ENCODE measurements at places on chromosomes 1 and 21.

DNA sequence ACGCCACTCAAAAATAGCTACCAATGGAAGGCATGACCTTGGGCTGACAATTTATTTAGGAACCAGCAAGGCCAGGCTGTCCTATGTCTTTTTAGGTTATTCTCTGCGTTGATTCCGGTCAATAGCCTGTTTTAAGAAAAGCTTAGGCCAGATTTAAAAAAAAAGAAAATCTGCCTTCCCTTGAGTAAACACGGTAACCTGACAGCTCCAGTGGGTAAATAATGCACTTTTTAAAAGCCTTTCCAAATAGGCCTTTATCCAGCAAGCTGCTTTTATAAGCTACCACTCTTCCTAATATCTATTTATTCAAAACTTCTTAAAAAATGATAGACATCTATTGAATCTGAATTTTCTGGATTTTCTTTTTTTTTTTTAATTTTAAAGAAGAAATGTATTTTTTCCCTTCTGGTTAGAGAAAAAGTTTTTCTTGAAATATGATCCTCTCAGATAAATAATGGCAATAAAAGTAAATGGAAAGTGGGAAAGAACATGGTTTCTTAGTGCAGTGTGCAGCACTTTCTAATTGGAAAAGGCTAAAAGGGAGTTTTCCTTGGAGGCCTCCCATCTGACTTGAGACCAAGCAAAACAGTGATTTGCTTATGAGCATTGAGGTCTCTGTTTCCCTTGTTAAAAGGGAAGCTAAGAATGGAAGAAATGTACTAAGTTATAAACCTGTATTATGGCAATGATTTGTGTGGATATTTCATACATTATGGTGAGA is 281.0 kb upstream of the RUNX1 start:
- DNase-seq = no peak

DNA sequence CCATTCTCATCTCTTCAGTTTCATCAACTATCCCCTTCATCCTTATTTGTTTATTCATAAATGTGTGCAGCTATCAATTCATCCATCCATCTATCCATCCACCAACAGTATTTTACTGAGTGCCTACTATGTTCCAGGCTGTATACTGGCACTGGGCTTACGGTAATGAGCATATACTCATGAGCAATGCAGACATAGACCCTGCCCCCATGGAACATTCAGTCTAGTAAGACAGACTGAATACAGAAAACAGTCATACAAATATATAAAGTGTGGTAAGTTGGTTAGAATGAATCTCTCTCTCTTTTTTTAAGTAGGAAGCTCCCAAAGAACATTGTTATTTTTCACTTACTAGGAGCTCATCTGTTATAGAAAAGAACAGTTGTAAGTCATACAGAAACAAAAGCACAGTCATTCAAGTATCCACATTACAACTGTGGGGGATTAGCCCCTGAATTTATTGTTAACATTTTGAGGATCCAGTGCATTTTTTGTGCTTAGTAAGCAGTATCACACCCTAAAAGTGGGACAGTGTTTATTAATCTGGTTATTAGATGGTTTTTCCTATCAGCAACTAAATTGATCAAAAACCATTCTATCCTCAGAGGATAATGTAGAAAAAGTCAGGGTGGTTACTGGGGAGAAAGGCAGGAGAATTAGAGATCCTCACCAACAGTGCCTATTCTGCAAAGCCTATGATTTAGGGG is 3.6 kb downstream of the SLC16A4 start:
- DNase-seq = no peak

DNA sequence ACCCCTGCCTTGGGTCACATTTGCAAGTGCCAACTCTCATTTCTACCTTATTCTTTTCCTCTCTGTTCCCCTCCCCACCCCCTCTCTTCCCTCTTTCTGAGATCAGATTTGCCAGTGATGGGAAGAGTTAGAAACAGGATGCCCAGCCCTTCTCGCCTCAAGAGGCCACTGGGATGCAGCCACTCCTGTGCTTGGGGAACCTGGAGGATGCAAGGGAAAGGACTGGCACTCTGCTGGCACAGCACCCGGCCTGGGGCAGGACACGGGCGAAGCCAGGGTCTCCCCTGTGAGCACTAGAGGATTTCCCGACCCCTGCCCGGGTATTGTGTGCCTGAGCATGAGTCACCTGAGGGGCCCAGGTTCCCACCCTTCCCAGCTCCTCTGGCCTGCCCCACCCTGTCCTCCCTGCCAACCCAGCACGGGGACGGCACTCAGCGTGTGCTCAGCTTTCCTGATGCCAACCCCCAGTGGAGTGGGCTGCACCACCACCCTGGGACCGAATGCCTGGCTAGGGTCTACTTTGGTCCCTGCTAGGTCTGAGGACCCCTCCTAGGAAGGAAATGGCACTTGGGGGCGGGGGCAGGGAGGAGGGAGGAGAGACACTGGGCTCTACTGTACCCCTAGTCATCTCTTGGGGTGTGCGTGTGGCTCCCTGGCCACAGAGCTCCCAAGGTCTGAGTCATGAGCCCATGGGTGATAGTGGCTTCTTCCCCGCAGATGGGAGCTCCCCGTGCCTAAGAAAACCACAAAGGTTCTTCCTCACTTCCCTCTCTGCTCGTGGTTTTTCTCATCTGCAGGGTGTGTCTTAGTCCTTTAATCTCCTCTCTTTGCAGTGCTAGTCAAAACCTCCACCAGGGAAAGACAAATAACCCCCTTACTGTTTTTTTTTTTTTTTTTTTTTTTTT is 12.4 kb downstream of the LMNA start:
- peak; percentile 71 for DNase-seq

DNA sequence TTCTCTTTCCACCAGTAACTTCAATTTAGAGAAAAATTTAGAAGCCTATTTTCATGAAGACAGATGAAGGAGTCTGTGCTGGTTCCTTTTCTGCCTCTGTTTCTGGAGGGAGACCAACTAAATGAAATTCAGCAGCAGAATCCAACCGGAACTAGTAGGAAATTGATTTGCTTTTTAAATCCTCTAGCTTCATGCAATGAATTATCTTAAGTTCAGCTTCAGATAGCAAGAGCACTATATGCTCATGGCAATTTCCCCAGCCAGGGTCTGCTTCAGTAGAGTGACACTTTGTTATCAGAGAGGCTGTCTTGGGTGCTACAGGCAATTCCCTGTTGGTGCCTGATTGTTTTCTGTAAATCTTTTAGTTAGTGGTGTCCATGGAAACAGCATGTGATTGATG is 189.7 kb downstream of the SLC35F3 start:
- DNase-seq = no peak

- no peak for DNase-seq
Measured at GRCh38 chr1:45957684-45958083, 154.3 kb downstream of the MAST2 start.

GRCh38 chr21:45330075-45330781 is 42.5 kb upstream of the POFUT2 start:
- peak; percentile 50 for DNase-seq

DNA sequence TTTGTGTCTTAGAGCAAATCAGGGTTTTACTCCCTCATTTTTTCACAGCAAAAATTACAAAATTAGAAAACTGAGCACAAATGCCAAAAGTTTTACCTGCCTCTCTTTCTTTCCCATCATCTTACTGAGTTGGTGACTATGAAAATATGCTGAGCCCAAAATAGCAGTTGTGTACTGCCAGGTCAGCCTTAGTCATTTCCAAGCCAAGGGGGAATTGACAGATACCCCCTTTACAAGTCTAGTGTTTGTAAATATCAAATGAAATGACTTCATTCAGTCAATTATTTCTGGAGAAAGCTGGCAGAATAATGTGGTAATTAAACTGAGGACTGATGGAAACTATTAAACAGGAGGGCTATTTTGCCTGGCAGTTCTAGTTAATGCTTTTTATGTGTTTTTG is 11.4 kb upstream of the GORAB start:
- DNase-seq = no peak

GRCh38 chr21:34560609-34561008 is 48.6 kb upstream of the KCNE1 start:
- DNase-seq = no peak

DNA sequence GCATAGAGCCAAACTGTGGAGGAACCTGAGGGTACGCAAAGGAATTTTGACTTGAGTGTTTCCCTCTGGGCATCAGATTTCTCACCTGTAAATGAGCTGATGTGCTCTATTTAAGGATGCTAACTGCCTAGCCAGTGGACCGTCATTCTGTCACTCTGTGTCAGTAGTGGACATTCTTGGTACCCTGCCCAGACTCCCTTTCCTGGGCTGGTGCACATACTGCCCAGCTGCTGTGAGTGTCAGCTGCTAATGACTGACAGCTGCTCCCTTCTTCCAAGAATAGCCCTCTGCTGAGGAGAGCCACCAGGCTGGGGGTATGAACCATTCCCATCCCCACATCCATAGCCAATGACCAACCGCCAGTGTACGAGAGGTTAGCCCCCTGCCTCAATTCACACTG is 193.1 kb upstream of the DAB1 start:
- DNase-seq = no peak

DNA sequence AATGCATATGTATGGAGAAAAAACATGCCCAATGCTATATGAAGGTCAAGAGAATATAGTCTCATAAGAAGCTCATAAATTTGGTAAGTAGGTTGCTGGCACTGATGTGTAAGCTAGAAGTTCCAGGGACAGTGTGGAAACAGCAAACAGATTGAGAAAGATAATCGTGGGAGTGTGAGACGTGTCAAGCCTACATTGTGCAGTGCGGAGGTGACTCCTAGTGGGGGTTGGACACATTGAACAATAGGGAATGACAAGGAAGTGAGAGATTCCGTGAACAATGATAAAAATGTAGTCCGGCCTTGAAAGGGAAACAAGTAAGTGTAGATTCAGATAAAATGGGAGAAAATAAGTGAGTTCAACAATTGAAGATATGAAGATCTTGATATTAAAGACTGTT is 788.4 kb upstream of the PRMT6 start:
- DNase-seq = no peak

GRCh38 chr21:44286716-44287632 is 1.3 kb downstream of the AIRE start:
- DNase-seq = peak; percentile 38

DNA sequence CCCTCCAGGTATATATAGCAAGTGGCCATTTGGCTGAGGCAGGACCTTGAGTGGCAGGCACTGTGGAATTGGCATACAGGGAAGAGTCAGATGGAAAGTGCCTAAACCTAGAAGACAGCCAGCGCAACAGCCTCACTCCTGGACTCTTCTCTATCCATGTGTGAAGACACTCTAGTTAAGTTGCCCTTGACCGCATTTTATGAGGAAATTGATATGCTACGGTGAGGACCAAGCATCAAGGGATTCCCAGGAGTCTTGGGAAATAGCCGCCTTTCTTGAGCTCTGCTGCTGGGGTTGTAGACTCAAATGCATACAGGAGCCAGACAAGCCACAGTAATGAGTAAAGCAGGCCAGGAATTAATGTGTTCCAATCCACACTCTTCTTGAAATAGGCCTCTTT is 145.9 kb upstream of the KAZN start:
- DNase-seq = no peak

- no peak for DNase-seq
Measured at GRCh38 chr1:43271186-43272118, 1.7 kb downstream of the TMEM125 start.

GRCh38 chr1:227560393-227561173 is 2.8 kb upstream of the ZNF678 start:
- DNase-seq = no peak

- DNase-seq = no peak
Measured at GRCh38 chr1:208974717-208975116, 608.8 kb upstream of the CAMK1G start.

DNA sequence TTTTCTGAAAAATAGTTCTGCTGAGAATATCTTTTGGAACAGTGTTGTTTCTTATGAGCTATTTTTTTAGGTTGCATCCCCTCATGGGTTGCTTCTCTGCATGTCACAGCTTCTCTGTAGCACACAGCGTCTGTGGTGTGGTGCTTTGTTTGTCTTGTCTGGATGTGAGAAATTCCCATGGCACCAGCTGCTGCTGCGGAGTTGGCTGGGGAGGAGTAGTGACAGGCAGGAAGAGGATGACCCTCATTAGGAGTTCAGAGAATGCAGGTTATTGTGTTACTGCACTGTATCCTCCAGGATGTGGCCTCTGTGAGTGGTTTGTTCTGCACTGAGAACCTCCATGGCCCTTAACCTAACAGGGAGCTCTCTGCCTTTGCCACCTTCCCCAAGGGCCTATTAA is 64.8 kb downstream of the TSEN15 start:
- DNase-seq = no peak

DNA sequence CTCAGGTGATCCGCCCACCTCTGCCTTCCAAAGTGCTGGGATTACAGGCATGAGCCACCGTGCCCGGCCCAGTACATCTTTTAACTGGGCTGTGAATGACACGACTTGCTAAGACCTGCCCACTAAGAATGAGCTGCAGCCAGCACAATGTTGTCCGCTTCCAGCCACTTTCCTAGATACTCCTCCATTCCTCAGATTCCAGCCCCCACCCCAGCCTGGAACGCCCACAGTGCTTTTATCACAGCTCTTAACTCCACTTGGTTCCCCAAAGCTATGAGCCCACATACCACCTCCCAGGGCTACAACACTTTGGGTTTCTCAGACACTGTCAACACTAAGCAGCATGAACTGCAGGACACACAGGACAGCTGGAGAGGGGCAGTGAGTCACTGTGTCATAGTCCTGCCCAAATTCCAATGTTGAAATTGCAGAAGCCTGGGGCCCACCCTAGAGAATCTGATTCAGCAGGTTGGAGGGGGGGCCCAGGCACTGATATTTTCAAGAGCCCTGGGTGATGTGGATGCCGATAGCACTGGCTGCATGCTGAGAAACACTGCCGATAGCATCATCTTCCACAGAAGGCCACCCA is 58.0 kb downstream of the ACBD3 start:
- no peak for DNase-seq

- peak; percentile 81 for DNase-seq
Measured at GRCh38 chr1:230917284-230918135, 49.2 kb upstream of the C1orf198 start.

GRCh38 chr1:232248276-232248820 is 381.6 kb downstream of the SIPA1L2 start:
- DNase-seq = no peak

- no peak for DNase-seq
Measured at GRCh38 chr1:115838431-115839028, 2.4 kb downstream of the NHLH2 start.

GRCh38 chr1:174794861-174795260 is 204.9 kb upstream of the CACYBP start:
- DNase-seq = no peak

GRCh38 chr1:52072291-52072690 is 16.2 kb downstream of the BTF3L4 start:
- DNase-seq = no peak

DNA sequence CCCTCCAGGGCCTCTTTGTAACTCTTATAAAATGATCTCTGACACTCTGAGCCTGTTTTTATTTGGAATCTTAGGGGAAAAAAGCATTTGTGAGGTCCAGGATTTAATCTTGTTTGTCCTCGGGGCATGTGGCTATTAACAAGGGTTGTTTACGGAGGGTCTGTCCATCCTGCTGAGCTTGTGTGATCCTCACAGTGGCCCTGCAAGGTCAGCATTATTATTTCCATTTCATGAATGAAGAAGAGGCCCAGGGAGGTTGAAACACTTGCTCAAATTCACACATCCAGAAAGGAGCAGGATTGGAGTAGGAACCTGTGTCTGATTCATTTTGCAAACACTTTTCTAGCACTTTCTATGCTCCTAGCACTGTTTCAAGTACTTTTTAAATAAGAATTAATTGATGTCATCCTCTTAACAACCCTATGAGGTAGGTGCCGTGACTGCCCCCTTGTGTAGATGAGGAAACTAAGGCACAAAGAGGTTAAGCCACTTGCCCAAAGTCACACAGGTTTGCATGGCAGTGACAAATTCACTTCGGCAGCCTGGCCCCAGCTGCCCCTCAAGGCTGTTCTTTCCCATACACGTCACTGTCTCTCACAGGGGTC is 178.9 kb downstream of the MIS18A start:
- no peak for DNase-seq

Measured in right forelimb (tissue), 1 donor.